ENCODE measurements at places on chromosomes 2 and 18.

GRCh38 chr2:149625271-149625670 lies 37.7 kb upstream of the MMADHC start:
- no peak for DNase-seq

DNA sequence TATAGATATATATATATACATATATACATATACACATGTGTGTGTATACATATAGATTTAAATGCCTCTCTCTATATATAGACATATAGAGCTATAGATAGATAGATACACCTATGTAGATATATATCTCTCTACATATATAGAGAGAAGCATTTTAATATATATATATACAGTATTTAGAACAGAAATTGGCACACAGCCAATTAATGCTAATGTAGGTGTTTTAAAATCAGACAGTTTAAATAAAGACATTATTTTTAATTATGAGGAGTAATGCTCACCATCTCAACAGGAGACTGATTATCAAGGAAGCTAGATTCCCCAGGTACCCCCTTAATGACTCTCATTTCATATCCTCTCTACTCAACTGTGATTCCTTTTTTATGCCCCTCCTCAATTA lies 170.7 kb upstream of the CRIM1 start:
- DNase-seq, result no peak

DNA sequence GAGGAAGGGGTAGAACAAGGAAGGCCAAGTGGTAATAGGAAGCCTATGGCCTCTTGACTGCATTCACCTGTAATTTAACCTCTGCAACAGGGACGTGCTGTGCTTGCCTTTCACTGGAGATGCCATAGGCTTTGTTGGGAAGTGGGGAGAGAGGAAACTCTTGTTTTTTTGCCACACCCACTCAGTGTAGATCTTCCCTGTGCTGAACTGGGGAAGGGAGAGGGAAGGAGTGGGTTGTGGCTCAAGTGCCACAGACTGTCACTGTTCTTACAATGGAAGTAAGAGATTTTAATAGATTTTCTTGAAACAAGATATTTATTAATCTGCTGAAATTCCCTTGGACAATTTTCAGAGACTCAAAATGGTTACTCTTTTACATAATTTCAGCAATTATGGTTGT lies 127.3 kb downstream of the FAM210A start:
- no peak for DNase-seq

GRCh38 chr2:43469713-43470112 lies 126.1 kb downstream of the THADA start:
- no peak for DNase-seq
